Peyer's patch (tissue), 4 donors: ENCODE measurements at places on chromosomes 16 and 17.
A peak's percentile ranks its signal among the peaks of the same experiment; 100 is the strongest.

- DNase-seq: peak; percentile 41
These were observed 999 bp upstream of the FLYWCH2 start for GRCh38 chr16:2881783-2882649.

- DNase-seq: peak; percentile 80
These were observed at the start of gene HSF5 for GRCh38 chr17:58487589-58488427. Gene HSF5 (minus strand): TSS chr17:58488408. CDS start chr17:58488274, 134 bp downstream.

DNA sequence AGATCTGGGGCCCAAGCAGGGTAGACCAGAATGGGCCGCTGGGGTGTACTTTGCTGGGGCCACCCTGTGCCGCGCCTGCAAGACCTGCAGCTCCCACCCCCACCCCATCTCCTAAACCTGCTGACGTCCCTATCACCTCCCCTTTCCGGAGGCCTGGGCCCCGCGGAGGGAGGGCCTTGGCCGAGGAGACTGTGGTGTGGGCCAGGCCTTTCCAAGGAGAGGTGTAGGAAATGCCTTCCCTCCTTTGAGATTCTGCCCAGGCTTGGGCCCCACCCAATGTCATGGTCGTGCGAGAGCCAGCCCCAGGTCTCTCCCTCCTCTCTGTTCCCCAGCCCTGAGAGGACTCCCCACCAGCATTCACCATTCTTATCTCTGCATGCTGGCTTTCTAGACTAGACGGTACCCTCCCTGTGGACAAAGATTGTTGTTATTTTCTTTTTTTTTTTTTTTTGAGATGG, 3.9 kb upstream of the WFIKKN2 start:
- DNase-seq: no peak

- DNase-seq: no peak
These were observed 7.7 kb upstream of the ARHGAP23 start for GRCh38 chr17:38420518-38420917.

DNA sequence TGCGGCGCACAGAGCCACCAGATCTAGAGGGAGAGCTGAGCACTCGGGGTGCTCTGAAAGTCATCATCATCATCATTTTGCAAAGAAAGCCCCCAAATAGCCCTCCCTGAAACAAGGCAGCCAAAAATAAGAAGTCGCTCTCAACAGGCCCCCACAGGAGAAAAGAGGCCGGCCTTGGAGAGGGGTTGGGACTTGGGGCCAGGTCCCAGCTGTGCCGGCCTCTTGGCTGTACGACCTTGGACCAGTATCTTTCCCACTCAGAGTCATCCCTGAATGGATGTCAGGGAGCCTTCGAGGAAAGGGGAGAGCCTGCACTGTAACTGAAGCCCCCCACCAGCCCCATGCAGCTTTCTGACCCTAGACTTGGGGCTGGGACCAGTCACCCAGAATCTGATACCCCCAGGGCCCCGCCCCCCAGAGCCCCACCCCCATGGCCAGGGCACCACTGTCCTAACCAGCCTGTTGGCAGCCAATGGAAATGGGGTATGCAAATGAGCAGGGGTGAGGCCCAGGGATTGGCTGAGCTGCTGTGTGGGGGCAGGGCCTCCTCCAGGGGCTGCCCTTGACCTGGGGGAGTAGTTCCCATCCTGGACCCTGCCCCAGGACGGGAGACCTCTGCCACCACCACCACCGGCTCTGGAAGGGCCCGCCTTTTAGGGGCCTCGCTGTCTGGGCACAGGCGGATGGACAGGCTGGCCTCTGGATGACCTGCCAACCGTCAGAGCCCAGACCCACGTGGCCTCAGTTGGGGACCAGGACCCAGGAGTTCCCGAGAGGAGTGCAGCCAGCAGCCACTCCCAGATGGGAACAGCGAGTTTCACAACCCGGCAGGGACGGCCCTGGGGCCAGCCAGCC, 15.4 kb downstream of the ZFPM1 start:
- DNase-seq: no peak

DNA sequence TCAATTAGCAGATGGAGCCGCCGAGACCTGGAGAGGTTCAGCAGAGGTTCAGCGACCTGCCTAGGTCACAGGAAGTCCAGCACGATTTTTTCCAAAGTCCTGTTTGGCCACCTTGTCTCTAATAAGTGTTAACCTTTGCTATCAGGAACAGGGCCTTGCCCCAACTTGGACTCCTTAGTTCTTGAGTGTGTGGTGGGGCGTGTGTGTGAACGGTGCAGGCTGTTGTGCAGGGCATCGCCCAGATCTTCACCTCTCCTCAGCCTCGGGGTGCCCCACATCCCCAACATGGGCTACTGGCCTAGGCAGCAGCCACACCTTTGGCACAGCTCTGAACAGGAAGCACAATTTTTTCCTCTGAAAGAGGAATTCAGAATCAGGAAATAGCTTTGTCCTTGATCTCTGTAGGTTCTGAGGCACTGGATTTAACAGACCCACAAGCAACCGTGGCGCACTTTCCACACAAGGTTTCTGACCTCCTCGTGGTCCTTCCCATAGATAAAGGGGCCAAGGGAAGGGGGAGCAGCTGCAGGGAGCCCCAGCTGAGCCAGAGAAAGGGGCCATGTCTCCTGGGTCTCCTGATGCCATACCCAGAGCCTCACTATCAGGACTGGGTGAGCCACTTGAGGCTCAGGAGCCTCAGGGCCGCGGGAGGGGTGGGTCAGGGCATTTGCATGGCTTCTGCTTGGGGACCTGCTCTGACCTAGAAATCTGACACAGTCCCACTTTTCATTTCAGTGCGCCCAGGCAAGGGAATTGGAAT, 10.4 kb downstream of the MPRIP start:
- DNase-seq: no peak

- no peak for DNase-seq
These were observed 13.8 kb downstream of the DNAAF8 start for GRCh38 chr16:4747906-4748681.

GRCh38 chr17:81512562-81513371, at the start of gene ACTG1:
Gene ACTG1 (minus strand): TSS chr17:81512799. CDS start chr17:81512354, 445 bp downstream.
- peak; percentile 95 for DNase-seq
